ENCODE measurements at places on chromosomes 2 and 18. TPM values are rescaled to one million over a fixed set of nuclear protein-coding genes. Genes with fewer than 3 reads are reported as not detected.

GRCh38 chr2:32773448-32773808 is 145.6 kb downstream of the TTC27 start:
- DNase-seq = no peak

- no peak for DNase-seq
Measured at GRCh38 chr2:70496819-70497218, 56.8 kb downstream of the TGFA start.

- no peak for DNase-seq
Measured at GRCh38 chr2:162636206-162636728, 202.3 kb downstream of the KCNH7 start.

DNA sequence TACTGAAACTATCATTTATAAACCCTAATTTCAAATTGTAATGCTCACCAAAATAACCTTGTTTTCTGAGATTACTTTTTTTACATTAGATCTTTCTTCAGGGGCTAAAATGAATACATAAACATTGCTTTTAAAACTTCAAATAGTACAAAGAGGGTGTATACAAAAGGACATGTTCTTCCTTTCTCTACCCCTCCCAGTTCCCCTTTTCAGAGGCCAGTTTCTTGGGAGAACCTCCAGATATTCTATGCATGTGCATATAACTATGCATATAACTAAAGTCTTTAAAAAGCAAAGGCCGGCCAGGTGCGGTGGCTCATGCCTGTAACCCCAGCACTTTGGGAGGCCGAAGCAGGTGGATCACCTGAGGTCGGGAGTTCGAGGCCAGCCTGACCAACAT is 10.6 kb upstream of the FAM117B start:
- no peak for DNase-seq

- DNase-seq = no peak
Measured at GRCh38 chr2:33665039-33665438, 65.9 kb upstream of the FAM98A start.

DNA sequence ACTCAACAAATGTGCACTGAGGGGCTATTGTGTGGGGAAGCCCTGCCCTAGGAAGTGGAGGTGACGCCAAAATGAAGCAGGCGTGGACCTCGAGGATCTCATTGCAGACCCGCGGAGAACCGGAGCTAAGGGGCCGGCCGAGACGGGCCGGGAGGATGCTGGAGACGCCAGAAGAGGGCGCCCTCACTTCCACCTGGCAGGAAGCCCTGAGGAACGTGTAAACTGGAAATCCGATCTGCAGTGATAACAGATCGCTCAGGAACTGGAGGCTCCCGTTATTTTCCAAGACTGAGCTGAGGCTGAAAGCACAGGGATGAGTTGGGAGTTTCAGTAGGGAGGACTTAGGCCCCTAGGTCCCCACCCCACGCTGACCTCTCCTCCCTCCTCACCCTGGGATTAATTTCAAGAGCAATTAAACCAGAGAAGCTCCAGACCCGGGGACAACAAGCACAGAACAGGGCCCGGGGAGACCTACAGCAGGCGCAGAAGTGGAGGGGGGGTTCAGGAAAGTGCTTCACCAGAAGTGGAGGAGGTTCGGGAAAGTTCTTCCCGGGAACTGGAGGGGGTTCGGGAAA is 7.7 kb upstream of the COL6A3 start:
- DNase-seq = peak; percentile 78

GRCh38 chr2:35204881-35205280 is 1150.7 kb upstream of the CRIM1 start:
- DNase-seq = no peak

GRCh38 chr18:74288041-74288440 is 3.7 kb downstream of the CYB5A start:
- DNase-seq = no peak

DNA sequence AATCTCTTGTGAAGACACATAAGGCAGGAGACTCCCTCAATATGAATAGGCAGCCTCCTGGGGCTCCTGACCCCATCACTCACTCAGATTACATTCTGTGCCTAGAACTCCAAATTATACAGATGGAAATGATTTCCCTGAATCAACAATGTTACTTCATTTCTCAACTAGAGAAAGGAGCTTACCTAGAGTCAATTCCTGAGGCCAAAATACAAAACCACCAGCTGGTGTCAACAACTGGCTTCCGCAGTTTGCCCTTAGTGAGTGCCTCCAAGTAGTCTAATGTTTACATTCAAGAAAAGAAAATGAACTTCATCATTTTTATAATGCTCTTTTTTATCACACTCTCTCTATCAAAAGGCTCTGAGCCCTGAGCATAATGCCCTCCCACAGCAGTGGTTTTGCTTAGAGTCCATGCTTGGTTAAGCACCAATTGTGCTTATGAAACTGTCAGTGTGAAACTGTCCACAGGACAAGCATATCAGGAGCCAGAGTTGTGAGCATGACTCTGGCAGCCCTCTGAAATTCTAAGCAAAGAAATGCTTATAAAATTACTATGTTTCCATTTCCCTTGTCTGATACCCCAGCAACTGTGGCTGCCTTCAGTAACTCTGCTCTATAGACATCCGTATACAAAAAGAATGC is 305.7 kb upstream of the PKDCC start:
- DNase-seq = no peak

DNA sequence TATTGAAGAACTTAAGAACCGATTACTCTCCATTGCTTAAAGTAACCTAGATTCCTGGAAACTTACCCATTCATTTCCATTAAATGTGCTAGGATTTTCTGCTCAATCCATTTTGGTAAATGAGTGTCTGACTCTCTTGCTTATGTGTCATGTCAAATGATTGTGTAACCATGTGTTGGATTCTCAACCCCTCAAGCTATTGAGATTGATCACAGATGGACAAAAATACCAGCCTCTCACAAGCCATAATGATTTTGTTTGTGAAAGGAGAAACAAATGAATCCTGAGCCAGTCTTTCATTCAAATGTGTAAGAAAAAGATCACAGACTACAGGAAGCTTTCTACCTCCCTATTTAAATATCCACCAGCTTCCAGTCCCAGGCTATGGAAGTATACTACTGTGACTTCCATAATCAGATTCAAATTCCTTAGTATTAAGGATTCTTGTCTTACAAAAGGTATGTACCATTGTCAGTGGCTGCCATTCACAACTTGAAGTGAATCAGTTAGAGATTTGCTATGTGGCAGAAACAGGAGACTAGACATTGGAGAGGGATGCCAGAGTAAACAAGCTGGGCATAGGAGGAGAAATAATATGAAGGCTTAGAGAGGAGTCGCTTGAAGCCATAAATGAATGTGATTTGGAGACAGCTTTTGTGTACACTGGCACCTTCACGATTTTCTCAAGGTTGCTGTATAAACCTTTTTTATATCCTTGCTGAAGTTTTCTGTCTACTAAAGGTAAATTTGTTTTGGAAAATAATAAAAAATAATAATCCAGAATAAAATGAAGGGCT is 498.5 kb upstream of the SETBP1 start:
- DNase-seq = no peak

DNA sequence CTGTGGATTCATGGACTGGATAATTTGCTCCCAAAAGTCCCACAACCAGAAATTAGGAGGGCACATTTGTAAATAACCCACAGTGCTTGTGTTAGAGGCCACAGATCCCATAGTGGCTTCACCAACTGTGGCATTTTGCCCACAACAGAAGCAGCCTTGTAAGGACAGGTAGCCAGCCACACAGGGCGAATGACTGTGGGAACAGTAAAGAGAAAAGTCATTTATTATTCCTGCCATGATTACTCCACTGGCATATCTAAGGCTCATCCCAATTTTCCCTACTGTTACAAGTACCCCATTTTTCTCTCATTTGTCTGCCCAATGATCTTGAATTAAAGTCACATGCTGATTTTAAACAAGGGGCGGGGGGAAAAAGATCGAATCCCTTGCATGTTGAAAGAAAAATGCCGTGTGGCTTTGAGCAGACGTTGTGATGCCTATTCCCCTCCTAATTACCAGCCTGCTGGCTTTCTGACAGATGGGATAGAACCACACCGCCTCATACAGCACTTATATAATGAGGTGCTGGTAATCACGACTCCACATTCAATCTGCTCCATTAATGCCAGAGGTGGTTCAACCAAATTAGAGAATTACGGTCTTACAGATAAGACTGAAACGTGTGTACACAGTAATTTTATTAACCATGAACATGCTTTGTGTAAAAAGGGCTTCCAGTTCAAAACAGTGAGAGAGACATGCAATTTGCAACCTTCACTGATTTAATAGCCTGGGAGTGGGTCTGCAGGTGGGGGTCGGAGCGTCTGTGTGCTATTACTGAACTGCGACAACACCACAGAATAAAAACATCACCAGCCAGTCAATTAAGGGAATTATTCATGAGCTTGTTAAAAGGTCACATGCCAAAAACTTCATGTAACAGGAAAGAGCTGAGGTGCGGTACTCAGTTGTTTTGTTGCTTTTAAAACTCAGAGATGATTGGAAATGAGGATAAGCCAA is 196.0 kb downstream of the TMEM163 start:
- no peak for DNase-seq

Gene SPC25
- total RNA-seq = 0.26 TPM

Gene SGO2
- 4.9 TPM for total RNA-seq

Gene FOXI3
- total RNA-seq = not detected

Gene HRH4
- not detected for total RNA-seq

Gene DIPK1C
- 0.11 TPM for total RNA-seq

Gene LIMS2
- total RNA-seq = 11.8 TPM

Gene ZNF2
- total RNA-seq = 4.7 TPM

Gene SKOR2
- total RNA-seq = not detected

All from naive thymus-derived CD8-positive, alpha-beta T cell (primary cell).